Dorsolateral prefrontal cortex (tissue), 122 donors: ENCODE measurements at places on chromosomes 11 and 22. TPM values are rescaled to one million over a fixed set of nuclear protein-coding genes. Genes with fewer than 3 reads are reported as not detected.
A peak's percentile ranks its signal among the peaks of the same experiment; 100 is the strongest.

DNA sequence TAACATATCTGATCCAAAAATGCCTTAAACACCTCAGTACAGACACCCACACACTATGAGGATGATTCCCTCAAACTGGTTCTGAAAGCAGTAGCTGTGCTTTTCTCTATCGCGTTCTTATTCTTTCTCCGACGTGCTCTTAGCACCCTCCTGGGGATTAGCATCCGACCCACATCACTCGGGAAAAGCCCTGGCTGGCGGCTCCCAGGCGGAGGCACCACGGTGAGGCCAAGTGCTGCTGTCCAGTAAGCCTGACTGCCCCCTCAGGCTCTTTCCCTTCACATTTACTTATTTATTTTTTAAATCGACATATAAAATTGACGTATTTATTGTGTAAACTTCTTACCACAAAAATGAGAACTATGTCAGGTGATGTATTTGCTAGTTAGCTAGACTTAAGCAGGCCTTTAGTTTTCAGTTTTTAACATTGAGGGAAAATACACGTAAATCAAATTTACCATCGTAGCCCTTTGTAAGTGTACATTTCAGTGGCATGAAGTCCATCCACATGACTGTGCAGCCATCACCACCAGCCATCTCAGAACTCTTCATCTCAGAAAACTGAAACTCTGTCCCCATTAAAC is 19.2 kb downstream of the TBX1 start:
- no peak for DNase-seq

DNA sequence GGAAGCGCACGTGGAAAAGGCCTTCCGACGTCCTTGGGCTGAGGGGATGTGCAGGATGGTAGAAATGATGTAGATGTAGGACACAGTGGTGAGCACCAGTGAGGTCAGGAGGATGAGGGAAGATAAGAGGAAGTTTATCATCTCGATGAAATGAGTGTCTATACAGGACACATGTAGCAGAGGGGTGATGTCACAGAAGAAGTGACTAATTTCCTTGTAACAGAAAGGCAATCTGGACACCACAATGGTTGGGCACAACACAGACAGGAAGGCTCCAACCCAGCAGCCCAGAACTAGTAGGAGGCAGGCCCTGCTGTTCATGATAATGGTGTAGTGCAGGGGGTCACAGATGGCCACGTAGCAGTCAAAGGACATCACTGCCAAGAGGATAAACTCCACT is 35.0 kb upstream of the OR6M1 start:
- no peak for DNase-seq

GRCh38 chr11:86577644-86578636 is 94.5 kb downstream of the ME3 start:
- DNase-seq: no peak

The RRAS2 gene
- 13.5 TPM for total RNA-seq

GRCh38 chr11:74877132-74877531 is 71.8 kb downstream of the XRRA1 start:
- no peak for DNase-seq

DNA sequence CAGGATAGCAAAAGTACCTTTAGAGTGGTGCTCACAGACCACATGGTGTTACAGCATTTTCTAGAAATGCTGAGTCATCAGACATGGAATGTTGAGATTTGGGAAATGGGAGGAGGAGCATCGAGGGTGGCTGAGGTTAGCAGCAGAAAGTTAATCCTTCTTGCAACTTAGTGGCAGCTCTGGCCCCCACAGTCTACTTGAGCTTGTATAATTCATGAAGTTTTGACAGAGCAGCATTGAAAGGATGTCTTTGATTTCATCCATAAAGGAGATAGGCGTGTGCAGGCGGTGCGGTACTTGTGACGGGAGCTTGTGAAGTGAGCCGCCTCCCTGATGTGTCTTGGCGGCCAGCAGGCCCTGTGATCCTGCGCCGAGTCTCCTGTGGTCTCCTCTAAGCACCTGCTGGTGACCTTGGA is 330.5 kb downstream of the TBC1D22A start:
- DNase-seq: no peak

The SCN2B gene
- total RNA-seq: 79.5 TPM

GRCh38 chr11:93857413-93858120 is 7.1 kb upstream of the VSTM5 start:
- DNase-seq: no peak

- DNase-seq: no peak
Observed at GRCh38 chr22:23533328-23533762, 46.7 kb downstream of the IGLL1 start.

- DNase-seq: no peak
Observed at GRCh38 chr11:123180574-123180973, 14.5 kb downstream of the CLMP start.

DNA sequence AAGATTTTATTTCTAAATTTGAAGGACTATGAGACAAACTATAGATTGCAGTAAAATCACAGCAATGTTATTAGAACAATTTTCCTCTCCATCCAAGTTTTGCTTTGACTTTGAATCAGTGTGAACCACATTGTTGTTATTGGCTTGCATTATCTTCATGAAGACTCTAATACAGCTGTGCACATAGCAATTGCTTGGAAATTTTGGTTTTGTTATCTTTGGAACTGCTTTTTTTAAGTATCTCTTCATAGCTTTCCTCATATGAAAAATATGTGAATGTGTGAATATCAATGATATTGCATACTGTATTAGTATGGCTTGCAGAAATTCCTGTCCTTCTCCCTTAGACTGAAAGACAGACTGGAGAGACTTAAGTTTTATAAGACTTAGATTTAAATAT is 666.6 kb downstream of the LUZP2 start:
- no peak for DNase-seq

DNA sequence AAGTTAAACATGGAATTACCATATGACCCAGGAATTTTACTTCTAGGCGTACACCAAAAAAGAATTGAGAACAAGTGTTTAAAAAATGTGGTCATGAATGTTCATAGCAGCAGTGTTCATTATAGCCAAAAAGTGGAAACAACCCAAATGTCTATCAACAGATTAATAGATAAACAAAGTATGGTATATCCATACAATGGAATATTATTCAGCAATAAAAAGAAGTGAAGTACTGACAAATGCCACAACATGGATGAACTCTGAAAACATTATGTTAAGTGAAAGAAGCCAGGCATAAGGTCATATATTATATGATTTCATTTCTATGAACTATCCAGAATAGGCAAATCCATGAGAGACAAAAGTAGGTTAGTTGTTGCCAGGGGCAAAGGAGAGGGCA is 141.7 kb upstream of the NAV2 start:
- no peak for DNase-seq

- no peak for DNase-seq
Observed at GRCh38 chr22:30654361-30654760, 13.3 kb downstream of the DUSP18 start.

- no peak for DNase-seq
Observed at GRCh38 chr11:97118614-97119200, 728.9 kb downstream of the JRKL start.

DNA sequence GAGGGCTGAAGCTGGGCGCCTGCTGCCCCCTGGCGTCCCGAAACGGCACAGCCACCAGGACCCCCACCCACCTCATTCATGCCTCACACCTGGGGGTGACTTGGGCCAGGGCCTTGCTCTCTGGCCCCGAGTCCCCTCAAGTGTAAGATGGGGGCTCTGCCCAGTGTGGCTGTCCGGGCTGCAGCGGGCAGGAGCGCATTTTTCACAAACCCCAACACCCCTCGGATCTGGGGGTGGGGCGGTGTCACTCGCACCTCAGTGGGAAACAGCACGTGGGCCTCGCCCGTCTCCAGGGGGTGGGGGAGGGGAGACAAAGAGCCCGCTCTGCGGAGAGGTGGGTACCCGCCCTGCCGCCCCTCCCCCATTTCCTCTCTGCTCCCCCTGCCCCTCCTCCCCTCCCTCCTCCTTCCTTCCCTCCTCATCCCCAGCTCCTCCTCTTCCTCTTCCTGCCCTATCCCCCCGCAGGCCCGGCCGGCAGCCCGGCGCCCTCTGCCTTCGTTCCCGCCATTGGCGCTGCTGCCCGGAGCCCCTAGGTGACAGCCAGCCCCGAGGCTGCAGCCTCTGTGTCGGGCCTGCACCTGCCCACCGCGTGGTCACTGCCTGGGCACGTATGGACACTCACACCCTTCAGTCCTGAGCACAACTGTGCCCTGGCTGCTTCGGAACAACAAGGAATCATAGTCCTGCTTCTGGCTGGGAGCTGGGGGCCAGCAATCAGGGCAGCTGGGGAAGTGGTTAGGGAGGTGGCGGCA is 6.8 kb upstream of the CDKN1C start:
- no peak for DNase-seq

The DDI1 gene
- not detected for total RNA-seq

DNA sequence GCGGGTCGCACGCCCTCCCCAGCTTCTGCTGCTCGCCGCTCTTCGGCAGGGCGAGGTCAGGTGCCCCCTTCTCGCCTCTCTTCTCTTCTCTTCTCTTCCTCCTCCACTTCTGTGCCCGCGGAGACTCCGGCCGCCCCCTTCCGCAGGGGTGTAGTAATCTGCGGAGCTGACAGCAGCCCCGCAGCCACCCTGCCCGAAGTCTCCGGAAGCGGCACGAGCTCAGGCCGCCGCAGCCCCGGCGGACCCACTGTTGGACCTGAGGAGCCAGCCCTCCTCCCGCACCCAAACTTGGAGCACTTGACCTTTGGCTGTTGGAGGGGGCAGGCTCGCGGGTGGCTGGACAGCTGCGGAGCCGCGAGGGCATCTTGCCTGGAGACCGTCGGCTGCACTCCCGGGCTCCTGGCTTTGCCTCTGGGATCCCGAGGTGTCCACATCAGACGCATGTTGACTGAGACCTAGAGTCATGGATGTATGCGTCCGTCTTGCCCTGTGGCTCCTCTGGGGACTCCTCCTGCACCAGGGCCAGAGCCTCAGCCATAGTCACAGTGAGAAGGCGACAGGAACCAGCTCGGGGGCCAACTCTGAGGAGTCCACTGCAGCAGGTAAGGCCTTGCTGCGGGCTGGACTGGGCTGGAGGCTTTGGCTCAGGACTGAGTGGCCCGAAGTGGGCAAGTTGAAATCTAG is 486 bp downstream of the STIM1 start:
- DNase-seq: peak; percentile 42

GRCh38 chr22:19130959-19131684 is at the start of gene TSSK2:
TSSK2 (plus strand) TSS chr22:19131308; CDS start chr22:19131400, 92 bp downstream.
- no peak for DNase-seq

- DNase-seq: no peak
Observed at GRCh38 chr11:19766810-19767209, 54.2 kb downstream of the NAV2 start.

DNA sequence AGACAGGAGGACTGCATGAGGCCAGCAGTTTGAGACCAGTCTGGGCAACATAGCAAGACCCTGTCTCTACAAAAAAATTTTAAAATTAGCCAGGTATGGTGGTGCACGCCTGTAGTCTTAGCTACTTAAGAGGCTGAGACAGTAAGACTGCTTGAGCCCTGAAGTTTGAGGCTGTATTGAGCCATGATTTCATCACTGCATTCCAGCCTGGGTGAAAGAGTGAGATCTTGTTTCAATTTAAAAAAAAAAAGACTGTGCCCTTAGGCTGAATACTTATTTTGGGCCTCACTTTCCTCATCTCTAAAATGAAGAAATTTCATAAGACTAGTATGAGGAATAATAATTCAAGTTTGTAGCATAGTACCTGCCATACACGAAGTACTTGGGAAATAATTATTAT is 6.9 kb downstream of the AQP11 start:
- DNase-seq: no peak

The NAALADL1 gene
- total RNA-seq: 5.5 TPM

DNA sequence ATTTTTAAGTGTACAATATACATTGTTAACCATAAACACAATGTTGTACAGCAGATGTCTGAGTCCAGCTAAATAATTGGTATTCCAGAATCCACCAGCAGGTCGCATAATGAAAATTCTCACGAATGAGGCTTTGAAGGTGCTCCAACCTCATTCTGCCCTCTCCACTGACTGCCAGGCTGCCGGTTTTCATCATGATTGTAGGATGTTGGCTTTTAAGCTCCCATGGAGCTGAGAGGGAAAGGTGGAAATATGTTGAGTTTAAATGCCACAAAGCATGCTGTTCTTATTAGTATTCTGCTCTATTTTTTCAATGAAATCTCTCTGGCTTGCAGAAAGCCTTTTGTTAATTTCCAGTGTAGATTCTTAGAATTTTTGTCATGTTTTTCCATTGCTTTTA is 337.2 kb upstream of the DDI1 start:
- DNase-seq: no peak

DNA sequence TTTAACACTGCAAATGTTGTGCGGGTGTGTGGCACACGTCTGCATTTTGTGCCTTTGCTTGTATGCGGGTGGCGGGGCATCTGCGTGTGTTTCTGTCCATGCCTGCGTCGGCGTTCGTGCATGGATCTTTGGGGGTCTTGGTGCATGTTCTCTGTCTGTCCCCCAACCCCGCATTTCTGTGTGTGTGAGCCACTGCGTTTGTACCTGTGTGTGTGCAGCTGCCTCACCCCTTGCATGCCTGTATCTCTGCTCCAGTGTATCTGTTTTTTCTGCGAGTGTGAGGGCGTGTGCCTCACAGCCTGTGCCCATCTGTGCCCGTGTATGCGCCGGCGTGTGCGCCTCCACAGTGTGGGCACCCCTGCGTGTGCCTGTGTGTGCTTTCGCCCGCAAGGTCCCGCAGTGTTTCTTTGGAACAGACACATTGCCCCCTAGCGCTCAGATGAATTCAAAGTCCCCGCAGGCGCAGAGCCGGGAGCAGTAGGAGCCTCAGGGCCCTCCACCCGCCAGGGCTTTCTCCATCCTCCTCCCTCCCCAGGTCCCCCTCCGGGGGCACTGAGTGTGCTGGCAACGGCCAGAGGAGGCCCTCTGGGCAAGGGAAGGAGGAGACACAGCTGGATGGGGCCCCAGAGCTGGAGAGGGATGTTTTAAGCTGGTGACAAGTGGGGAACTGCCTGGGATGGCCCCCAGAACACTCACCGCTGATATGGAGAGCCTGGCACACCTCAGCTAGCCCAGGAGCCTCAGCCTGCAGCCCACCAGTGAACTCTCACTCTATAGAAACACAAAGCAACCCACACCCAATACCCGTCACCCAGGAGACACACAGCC is 3.1 kb upstream of the MN1 start:
- peak; percentile 86 for DNase-seq

- DNase-seq: peak; percentile 45
Observed at GRCh38 chr11:33480626-33481025, 220.0 kb downstream of the C11orf91 start.

DNA sequence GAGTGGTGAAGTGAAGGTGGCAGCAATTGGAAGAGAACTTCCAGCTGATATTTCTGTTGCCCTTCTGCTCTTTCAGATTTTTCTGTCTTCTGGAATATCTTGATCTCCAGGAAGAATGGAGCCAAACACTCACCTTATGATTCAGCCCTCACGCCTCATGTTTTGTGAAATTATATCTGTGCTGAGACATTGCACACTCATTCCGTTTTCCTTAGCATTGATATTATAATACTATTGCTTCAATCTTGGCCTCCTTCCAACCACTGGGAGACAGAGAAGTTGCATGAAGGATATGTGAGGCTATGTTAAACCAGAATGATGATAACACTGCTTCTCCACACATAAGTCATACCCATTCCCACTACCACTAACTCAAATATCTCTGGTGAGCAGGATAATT is 177.9 kb downstream of the ETS1 start:
- DNase-seq: no peak

The DERL3 gene
- total RNA-seq: 0.79 TPM

- DNase-seq: no peak
Observed at GRCh38 chr11:108963118-108963517, 298.2 kb downstream of the DDX10 start.

- no peak for DNase-seq
Observed at GRCh38 chr11:68211546-68211945, 1.6 kb downstream of the KMT5B start.

The PKDREJ gene
- 0.08 TPM for total RNA-seq

- DNase-seq: no peak
Observed at GRCh38 chr11:40602866-40603552, 856.4 kb downstream of the LRRC4C start.
